ENCODE measurements at places on chromosomes 13 and 19. TPM values are rescaled to one million over a fixed set of nuclear protein-coding genes. Genes with fewer than 3 reads are reported as not detected.

R3HDM4 gene
- 13.2 TPM for total RNA-seq

- peak; percentile 54 for DNase-seq
These were observed 16.0 kb downstream of the UPF1 start for GRCh38 chr19:18847549-18848463.

GRCh38 chr19:56884441-56884840 is 43.9 kb upstream of the PEG3 start:
- no peak for DNase-seq

DNA sequence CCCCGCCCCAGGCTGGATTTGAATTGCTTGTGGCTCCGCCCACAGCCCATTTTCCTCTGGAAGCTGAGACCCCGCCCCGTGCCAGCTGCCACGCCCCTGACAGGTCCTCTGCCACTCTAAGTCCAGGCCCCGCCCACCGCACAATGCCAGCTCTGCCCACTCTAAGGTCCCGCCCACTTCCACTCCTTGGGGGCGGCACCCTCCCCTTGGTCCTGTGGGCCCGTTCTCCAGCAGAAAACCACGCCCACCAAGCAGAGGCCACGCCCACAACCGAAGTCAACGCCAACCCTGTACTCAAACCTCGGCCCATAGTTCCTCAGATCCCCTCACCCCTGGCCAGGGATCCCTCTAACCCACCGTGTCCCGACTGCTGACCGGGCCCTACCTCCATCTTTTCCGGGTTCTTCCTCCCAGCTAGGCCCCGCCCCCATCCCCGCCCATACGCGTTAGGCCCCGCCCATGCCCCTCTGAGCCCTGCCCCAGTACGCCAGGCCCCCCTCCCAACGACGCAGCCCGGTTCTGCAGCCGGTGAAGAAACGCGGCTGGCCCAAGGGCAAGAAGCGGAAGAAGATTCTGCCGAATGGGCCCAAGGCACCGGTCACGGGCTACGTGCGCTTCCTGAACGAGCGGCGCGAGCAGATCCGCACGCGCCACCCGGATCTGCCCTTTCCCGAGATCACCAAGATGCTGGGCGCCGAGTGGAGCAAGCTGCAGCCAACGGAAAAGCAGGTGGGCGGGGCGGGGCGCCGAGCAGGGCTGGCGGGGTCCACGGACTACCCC is 1.3 kb downstream of the HMG20B start:
- peak; percentile 93 for DNase-seq
